ENCODE measurements at places on chromosomes 1 and 21.

DNA sequence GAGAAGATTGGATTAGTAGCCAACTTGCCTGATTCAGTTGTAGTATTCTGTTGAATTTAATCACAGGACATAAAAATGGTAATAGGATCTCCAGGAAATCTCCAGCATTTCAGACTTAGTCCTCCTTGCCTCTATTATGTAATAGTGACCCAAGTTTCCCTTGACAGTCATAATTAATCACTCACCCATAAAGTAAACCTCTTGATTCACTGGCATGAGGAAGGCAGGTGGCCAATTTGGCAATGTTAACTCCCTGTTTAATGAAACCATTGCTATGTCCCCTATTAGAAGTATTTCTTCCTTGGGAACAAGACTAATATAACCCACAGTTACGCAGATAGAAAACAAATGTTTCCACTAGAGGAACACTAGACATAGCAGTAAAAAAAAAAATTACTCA, 604.8 kb upstream of the CXADR start:
- DNase-seq, result no peak

- no peak for DNase-seq
Observed at GRCh38 chr21:27519361-27519760, 552.5 kb upstream of the ADAMTS5 start.

DNA sequence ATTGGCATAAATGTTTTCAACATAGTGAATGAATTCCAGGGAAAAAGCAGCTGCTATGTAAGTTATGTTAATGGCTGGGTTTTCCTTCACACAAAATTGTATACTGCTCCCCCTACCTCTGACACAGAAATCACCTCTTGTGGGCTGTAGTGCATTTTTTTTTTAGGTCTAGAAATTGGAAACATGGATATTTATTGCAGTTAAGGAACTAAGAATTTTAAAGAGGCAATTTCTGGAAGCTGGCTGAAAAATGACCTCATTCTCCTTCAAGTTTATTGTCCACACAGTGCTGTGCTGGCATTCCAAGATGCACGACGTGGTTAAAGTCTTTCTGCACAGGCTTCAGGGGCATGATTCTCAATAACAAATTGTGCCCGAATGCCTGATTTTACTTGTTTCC, 1424.2 kb downstream of the MRPL39 start:
- DNase-seq, result no peak

DNA sequence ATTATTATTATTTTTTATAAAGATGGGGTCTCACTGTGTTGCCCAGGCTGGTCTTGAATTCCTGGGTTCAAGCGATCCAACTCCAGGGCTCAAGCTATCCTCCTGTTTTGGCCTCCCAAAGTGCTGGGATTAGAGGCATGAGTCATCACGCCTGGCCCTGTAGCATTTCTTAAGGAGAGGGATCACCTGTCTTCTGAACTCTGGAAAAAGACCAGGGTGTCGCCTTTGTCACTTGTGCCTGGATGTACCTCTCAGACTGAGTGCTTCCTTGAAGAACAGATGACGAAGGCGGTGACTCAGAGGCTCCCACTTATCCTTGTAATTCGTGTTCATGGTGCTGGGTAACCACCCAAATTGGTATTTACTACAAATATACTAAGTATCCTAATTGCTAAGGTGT, 2.4 kb upstream of the CGN start:
- DNase-seq, result no peak

DNA sequence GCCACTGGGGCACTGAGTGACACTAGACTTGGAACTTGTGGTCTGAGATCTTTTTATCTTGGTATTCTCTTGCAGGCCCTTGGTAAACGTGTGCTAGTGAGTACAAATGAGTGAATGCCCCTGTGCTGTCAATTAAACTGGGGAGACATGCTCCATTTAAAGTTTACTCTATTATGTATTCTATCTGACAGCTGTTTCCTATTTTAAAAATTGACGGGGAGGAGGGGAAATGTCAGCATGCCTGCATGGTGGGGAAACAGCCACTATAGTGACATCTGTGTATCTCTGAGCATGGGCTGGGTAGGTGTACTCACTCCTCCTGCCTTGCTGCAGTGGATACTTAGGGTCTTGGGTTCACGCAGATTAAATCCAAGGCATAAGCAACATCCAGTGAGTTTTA, 59.0 kb upstream of the IKBKE start:
- DNase-seq, result no peak

GRCh38 chr1:153922972-153923925, at the start of gene GATAD2B:
TSS of gene GATAD2B (minus strand) at chr1:153922972. CDS start at chr1:153828347, 94,625 bp downstream.
- peak; percentile 99 for DNase-seq

- no peak for DNase-seq
Observed at GRCh38 chr1:40495315-40495903, 13.2 kb upstream of the EXO5 start.

DNA sequence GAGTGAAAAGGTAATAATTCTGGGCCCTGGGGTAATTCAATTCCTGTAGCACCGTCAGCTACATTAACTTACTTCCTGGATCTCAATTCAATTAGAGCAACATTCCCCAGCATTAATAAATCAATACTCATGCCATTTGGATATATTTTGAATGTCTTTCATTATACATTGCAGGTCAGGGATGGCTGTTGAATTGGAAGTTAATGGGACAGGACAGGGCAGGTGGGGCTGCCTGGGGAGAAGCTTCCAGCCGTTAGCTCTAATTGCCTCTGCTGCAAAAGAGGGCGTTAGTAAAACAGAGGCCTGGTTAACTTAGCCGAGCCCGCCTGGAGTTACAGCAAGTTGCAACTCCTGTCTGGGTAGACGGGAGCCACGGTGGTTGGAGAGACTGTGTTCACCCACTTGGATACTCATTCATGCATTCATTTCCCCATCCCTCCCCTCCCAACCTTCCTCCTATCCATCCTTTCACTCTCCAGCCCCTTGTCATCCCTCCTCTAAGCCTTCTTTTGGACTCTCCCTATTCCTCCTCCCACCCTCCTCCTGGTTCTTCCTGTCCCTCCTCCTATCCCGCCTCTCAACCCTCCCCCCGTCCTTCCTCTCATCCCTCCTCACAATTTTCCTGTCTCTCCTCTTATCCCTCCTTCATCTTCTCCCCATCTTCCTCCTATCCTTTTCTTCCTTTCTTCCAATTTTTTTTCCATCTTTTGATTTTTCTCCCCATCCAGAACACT, 137.6 kb upstream of the RUNX3 start:
- DNase-seq, result no peak

- no peak for DNase-seq
Observed at GRCh38 chr1:203789966-203790365, 5.5 kb upstream of the ZBED6 start.

- DNase-seq, result peak; percentile 78
Observed at GRCh38 chr1:108692724-108693655, 880 bp downstream of the PRPF38B start.

GRCh38 chr1:11875094-11875493, 16.3 kb upstream of the NPPB start:
- DNase-seq, result no peak

GRCh38 chr1:171455967-171456366, 29.4 kb upstream of the PRRC2C start:
- no peak for DNase-seq

- no peak for DNase-seq
Observed at GRCh38 chr1:205561501-205562203, 57.2 kb downstream of the CDK18 start.

DNA sequence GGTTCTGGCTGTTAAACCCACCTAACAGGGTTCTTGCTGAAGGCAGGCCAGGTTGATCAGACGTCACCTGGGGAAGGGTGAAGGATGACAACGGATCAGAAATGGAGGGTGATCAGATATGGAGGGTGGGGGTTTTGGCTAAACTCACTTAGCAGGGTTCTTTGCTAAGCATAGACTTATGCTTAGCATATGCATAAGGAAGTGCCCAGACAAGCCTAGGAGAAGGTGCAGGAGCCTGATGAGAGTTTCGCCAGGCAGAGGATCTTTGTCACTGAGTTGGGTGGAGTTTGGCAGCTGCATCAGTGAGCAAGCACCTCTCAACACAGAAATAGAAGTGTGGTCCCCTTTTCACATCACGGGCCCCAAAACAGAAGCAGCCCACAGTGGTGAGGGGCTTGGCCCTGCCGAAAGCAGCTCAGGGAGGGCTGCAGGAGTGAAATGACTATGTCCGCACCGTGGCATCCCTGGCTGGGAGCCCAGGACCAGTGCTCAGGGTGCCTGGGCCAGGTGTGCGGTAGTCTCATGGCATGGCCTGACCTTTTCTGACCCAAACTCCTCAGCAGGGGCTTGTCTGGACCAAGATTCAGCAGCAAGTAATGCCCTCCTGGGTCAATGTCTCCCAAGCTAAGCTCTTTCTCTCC, 101.6 kb downstream of the AJAP1 start:
- DNase-seq, result no peak

- DNase-seq, result no peak
Observed at GRCh38 chr1:34147301-34147700, 17.7 kb downstream of the CSMD2 start.

- DNase-seq, result no peak
Observed at GRCh38 chr1:160706526-160707235, 4.9 kb downstream of the CD48 start.

DNA sequence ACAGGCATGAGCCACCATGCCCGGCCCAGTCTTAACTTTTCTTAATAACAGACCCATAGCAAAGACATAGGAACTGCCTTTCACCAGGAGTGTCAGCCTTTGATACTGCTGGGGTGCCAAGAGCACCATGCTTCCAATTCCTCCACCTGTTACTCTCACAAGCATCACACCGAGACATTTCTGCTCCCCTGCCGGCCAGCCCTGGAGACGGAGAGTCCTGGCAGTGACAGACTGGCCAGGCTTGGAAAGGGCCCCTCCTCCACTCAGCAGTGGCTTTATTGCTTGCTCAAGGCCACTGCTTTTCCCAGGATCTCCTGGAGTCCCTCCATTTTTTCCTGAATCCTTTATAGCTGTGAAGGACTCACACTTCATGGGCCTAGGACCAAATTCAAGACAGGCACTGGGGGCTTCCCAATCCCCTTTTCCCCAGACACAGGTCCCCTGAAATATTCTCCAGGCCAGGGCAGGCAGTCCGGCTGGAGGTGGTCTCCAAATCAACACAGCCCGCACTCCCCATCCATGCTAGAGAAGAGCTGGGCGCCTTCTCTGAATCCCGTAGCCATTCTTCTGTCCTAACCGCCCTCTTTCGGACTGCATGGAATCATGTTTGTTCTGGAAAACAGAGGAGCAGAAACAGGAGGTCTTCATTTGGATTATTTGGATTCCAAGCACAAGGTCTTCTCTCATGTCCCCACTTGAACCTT, 25.5 kb upstream of the PTPRF start:
- no peak for DNase-seq

GRCh38 chr1:51442198-51442597, 76.9 kb downstream of the EPS15 start:
- DNase-seq, result no peak

DNA sequence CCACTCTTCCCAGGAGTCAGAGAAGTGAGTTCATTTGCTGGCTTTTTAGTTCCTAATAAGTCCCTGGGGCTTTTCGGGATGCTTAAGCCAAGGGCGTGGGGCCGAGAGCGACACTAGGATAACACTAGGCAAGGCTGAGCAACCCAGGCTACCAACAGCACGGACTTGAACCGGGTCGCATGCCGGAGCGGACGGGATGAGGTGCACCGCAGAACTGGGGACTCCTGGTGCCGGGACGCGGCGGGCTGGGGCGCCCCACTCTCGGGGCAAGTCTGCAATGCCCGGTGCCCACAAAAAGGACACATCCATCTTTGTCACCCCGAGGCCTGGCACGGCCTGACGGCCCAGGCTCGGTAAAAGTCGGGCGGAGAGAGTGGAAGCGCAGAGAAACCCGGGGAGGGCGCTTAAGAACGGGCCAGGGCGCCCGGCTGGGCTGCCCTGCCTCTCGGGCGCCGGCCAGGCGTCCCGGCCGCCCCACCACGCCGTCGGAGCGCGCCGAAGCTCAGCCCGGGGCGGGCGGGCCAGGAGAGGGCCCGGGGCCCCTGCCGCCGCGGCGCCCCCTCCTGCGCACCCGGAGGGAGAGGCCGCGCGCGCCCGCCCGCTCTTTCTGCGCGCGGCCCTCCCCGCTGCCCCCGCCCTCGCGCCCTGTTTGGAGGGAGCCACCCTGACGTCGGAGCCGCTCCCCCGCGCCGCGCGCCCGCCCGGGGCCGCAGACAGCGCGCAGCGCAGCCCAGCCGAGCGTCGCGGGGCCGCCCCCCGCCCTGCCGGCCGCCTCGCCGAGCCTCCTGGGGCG, at the start of gene NBL1:
NBL1 (plus strand) TSS at position 710 of the 793 bp plus-strand sequence. CDS start 10,720 bp downstream, outside the sequence.
- peak; percentile 78 for DNase-seq

- peak; percentile 23 for DNase-seq
Observed at GRCh38 chr1:42815941-42816584, 859 bp upstream of the ERMAP start.

- no peak for DNase-seq
Observed at GRCh38 chr21:22490049-22490448, 1491.8 kb downstream of the NCAM2 start.

GRCh38 chr1:85550784-85551516, 29.6 kb upstream of the CCN1 start:
- DNase-seq, result no peak

DNA sequence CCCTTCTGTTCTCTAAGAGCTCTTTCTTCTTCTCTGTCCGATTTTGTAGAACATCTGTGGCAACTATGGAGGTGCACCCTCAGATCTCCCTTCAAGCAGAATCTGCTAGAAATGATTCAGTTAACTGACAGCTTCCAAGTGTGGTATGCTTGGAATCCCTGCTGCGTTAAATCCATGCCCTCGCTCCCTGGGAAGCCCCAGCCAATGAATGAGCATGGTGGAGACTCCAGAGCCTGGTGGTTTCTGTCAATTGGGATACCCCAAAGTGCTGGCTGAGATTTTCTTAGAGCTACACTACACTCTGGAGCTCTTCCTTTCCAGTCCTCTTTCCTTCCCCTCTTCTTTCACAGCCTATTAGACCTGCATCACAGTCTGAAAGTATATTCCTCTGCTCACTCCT, 116.3 kb upstream of the C1orf21 start:
- no peak for DNase-seq

DNA sequence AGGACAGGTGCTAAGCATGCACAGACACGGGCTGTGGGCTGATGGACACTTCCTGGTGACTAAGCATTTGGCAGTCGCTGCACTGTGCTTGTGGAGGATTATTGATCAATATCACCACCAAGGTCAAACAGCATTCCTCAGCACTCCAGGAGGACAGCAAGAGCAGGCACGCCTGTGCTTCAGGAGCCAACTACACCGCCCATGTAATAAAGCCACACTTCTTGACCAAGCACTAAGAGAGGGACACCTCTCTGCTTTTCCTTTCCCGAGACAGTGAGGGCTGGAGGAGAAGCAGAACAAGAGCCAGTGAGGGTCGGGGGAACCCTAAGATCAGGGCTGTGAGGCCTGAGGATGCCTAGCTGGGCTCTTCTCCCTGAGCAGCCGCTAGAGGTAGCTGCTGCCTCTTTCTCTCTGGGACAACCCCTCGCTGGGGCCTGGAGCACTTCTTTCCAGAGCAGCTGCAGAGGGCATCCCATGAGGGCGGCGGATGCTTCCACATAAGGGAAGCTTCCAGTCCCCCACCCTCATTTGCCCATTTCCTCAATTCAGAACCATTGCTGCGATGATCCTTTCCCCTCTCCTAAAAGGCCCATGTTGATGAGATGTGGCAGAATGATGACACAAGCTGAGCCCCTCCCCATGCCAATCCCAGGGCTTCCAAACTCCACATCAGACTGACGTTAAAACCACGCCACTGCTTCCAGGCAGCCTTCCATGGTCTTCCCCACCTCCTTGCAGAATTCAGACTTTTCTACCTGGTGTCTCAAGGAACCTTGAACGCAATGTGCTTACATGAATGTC, 19.1 kb downstream of the RAB7B start:
- DNase-seq, result peak; percentile 42
